Lower lobe of right lung (tissue), 2 donors: ENCODE measurements at places on chromosomes 7 and 10. TPM values are rescaled to one million over a fixed set of nuclear protein-coding genes. Genes with fewer than 3 reads are reported as not detected.
A peak's percentile ranks its signal among the peaks of the same experiment; 100 is the strongest.

GRCh38 chr7:119283353-119283752 lies 989.6 kb upstream of the KCND2 start:
- no peak for DNase-seq

DNA sequence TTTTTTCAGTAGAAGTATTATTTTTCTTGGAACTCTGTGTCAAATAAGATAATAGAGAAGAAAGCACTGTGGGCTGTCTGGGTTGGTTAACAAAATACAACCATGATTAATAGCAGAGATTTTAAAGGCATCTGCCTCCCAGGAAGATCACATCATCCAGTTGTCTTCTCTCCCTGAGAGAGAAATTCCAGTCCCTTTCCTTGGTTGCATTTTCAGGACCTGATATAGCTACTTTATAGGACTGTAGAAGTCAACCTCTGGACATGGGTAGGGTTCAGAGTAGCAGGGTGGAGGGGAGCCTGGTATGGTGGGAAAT lies 309.9 kb upstream of the IGFBP3 start:
- DNase-seq, result no peak

DNA sequence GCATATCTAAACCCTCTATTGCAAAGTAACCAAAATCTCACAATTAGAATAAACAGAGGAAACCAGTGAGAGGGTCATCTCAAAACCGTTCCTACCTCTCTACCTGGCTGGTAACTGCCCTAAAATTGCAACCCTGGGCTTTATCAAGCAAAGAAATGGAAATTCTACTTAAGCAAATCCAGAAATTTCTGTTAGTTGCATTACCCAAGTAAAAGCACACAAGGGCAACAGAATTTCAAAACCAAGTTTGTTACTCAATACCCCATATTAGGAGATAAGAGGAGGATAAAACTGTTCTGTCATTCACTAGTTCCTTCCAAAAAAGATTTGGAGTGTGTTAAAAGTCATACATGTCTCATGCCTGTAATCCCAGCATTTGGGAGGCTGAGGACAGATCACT lies 195.3 kb downstream of the FAM107B start:
- DNase-seq, result no peak

- no peak for DNase-seq
Observed at GRCh38 chr7:69457595-69458504, 140.4 kb upstream of the AUTS2 start.

GRCh38 chr10:51010977-51011376 lies 63.3 kb upstream of the PRKG1 start:
- DNase-seq, result no peak

DNA sequence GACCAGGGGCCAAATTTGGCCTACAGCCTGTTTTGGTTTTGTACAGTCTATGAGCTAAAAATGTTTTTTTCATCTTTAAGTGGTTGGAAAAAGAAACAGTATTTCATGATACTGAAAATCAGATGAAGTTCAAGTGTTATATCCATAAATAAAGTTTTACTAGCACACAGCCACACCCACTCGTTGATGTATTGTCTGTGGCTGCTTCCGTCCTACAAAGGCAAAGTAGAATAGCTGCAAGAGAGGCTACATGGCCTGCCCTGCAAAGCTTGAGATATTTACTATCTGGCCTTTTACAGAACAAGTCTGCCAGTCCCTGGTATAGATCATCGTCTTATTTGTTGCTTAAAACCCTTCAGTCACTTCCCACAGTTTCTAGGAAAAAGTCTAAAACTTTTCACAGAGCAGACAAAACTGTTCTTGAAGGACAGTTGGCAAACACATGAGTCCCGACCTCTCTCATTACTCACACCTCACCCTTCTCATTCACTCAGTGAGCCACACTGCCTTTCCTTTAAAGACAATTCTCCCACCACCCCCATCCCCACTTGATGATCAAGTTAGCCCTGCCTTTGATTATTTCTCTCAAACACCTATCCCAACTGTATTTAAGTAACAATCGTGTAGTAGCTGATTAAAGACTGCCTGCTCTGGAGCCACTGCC lies 9.9 kb downstream of the RHEB start:
- DNase-seq, result no peak

- DNase-seq, result no peak
Observed at GRCh38 chr7:108136191-108136688, 6.1 kb upstream of the LAMB4 start.

- no peak for DNase-seq
Observed at GRCh38 chr10:25178411-25178810, 3.6 kb downstream of the GPR158 start.

DNA sequence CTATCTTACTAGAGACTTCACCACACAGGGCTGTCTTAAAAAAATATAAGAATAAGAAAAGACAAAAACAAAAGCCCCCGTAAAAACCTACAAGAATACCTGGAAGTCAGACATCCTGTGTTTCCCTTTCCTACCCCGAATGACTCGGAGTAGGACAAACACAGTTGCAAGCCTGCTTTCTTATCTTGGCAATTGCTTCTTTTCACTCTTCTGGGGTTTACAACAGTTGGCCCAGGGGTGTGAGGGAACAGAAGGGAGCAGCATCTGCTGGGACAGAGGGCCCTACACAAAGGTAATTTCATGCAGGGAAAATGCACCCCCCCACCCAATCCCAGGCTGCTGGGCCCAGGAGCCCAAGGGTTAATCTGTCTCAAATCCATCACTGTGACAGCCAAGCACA lies 220.6 kb downstream of the ARHGAP12 start:
- DNase-seq, result no peak

DNA sequence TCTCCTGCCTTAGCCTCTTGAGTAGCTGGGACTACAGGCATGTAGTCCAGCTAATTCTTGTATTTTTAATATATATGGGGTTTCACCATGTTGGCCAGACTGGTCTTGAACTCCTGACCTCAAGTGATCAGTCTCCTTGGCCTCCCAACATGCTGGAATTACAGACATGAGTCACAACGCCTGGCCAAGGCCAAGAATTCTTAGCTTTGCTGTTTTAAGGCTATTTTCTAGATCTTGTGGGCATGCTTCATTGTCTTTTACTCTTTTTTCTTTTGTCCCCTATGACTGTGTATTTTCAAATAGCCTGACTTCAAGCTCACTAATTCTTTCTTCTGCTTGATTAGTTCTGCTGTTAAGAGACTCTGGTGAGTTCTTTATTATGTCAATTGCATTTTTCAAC lies 56.4 kb upstream of the TAS2R16 start:
- DNase-seq, result no peak

GRCh38 chr7:18390535-18390907 lies 105.0 kb upstream of the HDAC9 start:
- no peak for DNase-seq

CCDC7 gene
- 22.8 TPM for total RNA-seq

GRCh38 chr10:119724593-119725516 lies 995 bp upstream of the INPP5F start:
- DNase-seq, result no peak

COL17A1 gene
- 0.32 TPM for total RNA-seq

CCDC146 gene
- total RNA-seq, result 17.3 TPM

- no peak for DNase-seq
Observed at GRCh38 chr10:71529207-71529827, 132.6 kb downstream of the CDH23 start.

DNA sequence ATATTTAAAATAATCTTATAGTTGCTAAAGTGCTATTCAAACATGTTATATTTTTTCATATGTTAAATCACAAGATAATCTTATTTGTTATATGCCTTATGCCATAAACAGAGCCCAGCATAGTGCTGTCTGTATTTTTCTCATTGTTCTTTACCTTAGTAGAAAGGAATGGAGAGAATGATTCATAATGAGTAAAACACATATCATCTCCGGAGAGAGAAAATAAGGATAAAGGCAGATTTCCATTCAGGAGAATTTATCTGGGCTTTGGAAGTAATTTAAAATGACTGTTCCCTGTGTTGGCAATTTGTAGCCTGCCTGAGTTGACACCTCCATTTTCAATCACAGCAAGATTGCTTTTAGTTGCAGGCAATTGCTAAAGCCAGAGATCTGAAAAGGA lies 30.2 kb downstream of the CHN2 start:
- no peak for DNase-seq

- no peak for DNase-seq
Observed at GRCh38 chr10:32939296-32940111, 18.5 kb downstream of the ITGB1 start.

EN2 gene
- not detected for total RNA-seq

FKBP6 gene
- 0.47 TPM for total RNA-seq

SLC35B4 gene
- 12.2 TPM for total RNA-seq

- no peak for DNase-seq
Observed at GRCh38 chr10:90420637-90421318, 437.1 kb downstream of the HTR7 start.

TRPV5 gene
- total RNA-seq, result not detected

GRCh38 chr10:123143162-123143824 lies 4.6 kb upstream of the HMX2 start:
- DNase-seq, result no peak

DNA sequence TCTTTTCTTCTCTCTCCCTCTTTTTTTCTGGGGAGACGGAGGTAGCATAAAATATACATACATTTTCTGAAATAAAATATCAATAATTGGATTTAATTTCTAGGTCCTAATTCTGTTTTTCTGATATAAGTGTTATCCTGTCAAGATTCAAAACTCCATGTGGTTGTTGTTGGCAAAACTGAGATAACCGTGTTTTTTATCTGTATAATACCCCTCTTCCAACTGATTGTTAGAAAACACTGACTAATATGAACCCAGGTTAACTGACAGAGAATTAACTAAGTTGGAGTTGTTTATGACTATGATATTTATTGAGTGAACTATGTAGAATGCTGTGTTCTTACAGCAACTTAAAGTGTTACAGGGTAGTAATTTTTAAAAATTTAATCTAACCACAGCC lies 236.5 kb upstream of the KAT6B start:
- no peak for DNase-seq

- no peak for DNase-seq
Observed at GRCh38 chr10:109922358-109922975, 844 bp downstream of the XPNPEP1 start.

GRCh38 chr10:106740-107139 lies 28.5 kb upstream of the ZMYND11 start:
- DNase-seq, result no peak

- DNase-seq, result no peak
Observed at GRCh38 chr7:117630501-117630900, 150.7 kb downstream of the CFTR start.

CLRN3 gene
- total RNA-seq, result not detected

- DNase-seq, result no peak
Observed at GRCh38 chr7:152132812-152133211, 107.3 kb downstream of the GALNT11 start.

DNA sequence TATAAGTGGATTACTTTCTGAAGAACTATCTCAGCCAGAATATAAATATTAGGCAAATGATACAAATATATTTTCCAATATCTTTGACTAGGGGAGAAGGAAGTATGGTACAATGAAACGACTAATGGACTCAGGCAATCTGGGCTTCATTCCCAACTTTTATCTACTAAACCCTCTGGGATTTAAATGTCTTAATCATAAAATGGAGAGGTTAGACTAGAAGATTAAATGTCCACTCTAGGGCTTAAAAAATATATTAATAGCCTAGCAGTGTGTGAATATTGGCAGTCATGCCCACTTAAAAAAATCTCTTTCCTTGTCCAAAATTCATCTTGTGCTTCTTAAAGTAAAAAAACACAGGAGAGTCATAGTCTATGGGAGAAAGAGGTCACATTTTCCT lies 98.3 kb downstream of the CTTNBP2 start:
- DNase-seq, result no peak

GRCh38 chr10:51001587-51001986 lies 72.7 kb upstream of the PRKG1 start:
- DNase-seq, result no peak

- DNase-seq, result no peak
Observed at GRCh38 chr7:135822376-135822775, 73.8 kb upstream of the FAM180A start.

- no peak for DNase-seq
Observed at GRCh38 chr7:78055599-78055998, 257.0 kb downstream of the PHTF2 start.

SLC13A1 gene
- not detected for total RNA-seq

DNA sequence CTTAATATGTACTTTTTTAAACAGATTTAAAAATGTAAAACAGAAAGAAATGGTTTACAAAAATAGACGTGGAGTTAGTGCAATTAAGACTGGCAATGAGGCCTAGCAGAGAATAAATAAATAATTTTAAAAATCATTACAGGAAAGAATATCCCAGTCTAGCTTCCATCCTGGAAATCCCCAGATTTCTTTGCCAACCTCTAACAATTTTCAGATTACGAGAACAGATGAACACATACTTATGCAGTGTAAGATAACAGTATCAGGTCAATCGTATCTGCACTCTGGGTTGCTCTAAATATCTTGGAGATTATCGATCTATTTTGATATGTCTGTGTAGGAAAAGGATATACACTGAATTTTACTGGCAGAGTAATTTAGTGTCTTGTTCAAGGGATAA lies 210.5 kb downstream of the SEMA3A start:
- DNase-seq, result no peak

- DNase-seq, result no peak
Observed at GRCh38 chr10:127135844-127136577, 60.4 kb downstream of the INSYN2A start.

HMX3 gene
- total RNA-seq, result not detected

GRCh38 chr7:130070861-130071622 lies 708 bp downstream of the KLHDC10 start:
- DNase-seq, result no peak

TIMM23B gene
- total RNA-seq, result 11.7 TPM

DNA sequence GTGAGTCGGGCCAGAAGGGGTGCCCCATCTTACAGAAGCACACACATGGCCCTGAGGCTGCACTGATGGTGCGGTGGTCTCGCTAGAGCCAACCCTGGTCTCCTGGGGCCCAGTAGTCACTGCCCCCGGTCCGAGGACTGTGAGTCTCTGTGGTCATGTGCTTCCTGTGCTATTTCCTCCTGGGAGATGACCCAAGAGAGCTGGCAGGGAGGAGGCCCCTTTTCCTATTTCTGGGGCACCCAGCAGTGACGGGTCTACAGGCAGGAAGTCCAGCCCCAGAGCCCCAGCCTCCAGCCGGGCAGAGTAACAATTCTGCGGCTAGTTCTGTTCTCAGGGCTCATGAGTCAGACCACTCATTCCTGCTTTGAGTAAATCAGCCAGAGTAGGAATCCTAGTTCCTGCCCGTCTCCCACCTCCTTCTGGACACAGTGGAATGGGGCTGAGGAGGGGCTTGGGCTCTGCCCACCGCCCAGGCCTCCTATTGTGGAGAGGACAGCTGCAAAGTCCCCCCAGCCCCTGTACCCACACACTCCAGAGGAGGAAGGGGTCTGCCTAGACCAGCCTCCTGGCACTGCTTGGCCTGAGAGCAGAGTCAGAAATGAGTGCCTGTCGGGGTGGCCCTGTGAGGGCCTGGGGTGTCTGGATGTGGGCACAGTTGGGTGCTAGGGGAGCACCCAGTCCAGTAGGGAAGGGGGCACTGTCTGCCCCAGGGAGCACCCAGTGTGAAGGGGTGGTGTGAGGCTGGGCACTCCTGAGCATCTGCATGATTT lies 80.5 kb upstream of the PPIF start:
- peak; percentile 86 for DNase-seq

DNA sequence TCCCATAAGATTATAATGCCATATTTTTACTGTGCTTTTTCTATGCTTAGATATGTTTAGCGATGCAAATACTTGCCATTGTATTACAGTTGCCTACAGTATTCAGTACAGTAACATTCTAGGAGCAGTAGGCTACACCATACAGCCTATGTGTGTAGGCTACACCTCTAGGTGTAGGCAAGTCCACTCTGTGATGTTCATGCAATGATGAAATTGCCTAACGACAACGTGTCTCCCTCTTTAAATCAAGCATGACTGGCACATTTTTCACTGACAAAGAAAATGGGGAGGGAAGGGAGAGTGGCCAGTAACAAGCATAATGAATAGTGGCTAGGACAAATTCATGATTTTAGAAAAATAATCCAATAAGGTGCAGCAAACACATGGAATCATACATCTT lies 1.7 kb downstream of the NCAPG2 start:
- no peak for DNase-seq

INMT gene
- total RNA-seq, result 249 TPM
